Left lung (tissue), 14 donors: ENCODE measurements at places on chromosomes 1 and 21. TPM values are rescaled to one million over a fixed set of nuclear protein-coding genes. Genes with fewer than 3 reads are reported as not detected.

DNA sequence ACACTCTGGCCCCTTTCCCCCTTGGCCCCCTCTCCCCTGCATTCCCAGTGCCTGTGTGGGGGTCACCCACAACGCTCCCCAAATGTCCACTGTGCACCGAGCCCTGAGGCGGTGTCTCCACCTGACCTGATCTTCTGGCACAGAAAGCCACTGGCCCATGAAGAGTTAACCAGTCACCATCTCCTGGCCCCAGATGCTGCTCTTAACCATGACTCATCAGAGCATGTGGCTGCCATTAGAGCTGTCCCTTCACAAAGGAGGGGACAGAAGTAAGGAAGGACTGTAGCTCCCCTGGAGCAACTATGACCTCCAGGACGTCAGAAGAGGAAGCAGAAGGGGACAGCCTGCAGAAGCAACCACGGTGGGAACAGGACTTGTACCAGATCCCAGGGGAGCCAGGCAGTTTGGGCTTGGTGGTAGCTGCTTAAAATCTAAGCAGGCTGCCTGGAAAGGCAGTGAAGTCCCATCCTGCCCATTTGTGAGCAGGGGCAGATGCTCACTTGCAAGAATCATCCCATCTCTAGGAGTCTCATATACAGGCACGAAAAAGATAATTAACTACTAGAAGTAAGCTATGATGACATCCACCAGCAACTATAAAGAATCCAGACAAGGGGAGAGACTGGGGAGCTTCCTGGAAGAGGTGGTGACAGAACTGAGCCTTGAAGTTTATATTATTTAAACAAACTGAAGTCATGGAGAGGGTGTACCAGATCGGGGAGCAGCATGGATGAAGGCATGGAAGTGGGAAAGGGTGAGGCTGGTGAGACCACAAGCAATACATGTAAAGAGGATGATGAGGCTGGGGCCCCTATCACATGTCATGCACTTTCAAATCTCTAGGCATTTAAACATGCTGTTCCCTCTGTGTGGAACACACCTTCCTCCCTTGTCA lies 1.1 kb upstream of the TTC39A start:
- DNase-seq: no peak

C8A gene
- polyA plus RNA-seq: not detected

GRCh38 chr1:180930687-180931086 lies 18.0 kb downstream of the KIAA1614 start:
- peak; percentile 0 for DNase-seq

DNA sequence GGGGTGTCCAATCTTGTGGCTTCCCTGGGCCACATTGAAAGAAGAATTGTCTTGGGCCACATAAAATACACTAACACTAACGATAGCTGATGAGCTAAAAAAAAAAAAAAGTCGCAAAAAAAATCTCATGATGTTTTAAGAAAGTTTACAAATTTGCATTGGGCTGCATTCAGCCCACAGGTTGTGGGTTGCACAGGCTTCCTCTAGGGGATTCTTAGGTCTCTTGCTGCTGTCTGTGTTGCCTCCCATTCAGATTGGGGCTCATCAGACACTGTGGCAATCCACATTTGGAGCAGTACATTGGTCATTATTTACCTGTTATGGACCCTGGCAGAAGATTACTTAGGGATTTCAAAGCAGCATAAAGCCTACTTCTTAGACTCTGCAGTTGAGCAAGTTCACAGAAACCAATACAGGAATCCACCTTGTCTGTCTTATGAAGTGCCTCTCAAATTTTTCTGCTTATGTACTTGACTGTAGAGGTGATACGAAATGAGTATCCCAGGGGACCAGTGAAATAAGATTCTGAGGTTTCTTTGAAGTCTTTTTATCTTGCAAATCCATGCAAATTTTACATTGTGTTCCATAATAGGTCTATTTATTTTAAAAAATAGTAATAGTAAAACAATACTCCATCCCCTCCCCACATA lies 205.5 kb downstream of the RPS6KC1 start:
- no peak for DNase-seq

DNA sequence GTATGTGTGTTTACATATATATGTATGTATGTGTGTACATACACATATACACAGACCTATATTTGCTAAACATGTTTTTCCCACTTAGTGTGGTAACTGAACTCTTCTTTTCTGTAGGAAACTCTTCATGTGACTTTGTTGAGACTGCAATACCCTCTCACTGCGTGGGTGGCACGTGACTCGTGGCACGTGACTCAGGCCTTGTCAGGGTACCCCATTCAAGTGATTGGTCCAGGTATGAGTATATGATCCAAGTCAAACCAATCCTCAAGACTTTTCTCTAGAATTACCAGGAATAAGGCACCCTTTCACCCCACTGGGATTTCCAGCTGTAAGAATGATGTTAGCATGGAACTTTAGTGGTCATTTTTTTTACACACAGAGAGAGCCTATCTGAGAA lies 149.2 kb upstream of the KCNK2 start:
- no peak for DNase-seq
